ENCODE measurements at places on chromosomes 3 and 15.

- DNase-seq: no peak
Measured at GRCh38 chr15:38028869-38029268, 94.4 kb downstream of the TMCO5A start.

GRCh38 chr3:134766290-134766689 is 28.8 kb upstream of the EPHB1 start:
- no peak for DNase-seq

DNA sequence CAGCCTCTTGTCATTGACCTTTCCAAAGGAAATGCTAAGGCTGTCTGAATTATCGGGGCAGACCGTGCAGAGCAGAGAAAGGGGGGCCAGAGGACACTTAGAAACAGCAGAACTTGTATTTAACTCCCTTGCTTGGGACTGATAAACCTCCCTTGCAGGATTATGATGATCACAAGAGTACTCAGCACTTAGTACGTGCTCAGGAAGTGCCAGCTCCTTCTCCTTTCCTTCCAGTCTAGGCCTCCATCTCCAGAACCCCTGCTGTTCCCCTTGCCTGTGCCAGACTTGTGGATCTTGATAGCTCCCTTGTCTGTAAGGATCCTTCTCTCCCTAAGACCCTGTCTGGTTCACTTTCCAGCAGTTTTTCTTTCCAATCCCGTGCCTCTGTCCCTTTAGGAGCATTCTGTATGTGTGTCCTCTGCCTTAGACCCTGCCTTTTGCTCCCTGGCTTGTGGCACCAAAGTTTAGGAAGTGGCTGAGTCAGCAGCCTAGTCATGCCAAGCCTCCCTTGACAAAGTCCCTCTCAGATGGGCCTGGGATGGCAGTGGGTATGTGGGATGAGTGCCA is 747 bp downstream of the SORD start:
- no peak for DNase-seq

- DNase-seq: no peak
Measured at GRCh38 chr3:129583289-129583688, 23.2 kb downstream of the PLXND1 start.

DNA sequence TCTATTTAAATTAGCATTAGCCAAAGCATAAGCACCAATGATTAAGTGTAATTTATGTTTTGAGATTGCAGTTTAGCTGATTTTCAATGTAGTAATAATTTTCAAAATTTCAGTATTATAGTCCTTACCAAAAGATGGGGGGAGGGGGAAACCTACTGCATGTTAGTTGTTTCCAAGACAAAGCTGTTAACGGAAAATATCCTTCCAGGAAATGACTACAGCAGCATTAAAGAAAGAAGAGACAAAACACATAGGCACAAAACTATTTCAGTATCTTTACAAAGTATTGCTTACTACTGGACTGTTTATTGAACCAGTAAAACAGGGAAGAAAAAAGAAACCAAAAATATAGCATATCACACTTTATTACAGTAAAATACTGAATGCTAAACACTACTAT is 10.5 kb downstream of the BNIP2 start:
- no peak for DNase-seq

- no peak for DNase-seq
Measured at GRCh38 chr15:70023064-70023768, 74.5 kb downstream of the TLE3 start.

GRCh38 chr3:57730682-57731081 is 25.4 kb upstream of the SLMAP start:
- DNase-seq: no peak

- DNase-seq: no peak
Measured at GRCh38 chr15:96764501-96764900, 434.0 kb downstream of the NR2F2 start.

Data from memory B cell (primary cell).